ENCODE measurements at places on chromosomes 2 and 18.

- no peak for DNase-seq
Measured at GRCh38 chr18:11572201-11572600, 37.2 kb upstream of the SLC35G4 start.

DNA sequence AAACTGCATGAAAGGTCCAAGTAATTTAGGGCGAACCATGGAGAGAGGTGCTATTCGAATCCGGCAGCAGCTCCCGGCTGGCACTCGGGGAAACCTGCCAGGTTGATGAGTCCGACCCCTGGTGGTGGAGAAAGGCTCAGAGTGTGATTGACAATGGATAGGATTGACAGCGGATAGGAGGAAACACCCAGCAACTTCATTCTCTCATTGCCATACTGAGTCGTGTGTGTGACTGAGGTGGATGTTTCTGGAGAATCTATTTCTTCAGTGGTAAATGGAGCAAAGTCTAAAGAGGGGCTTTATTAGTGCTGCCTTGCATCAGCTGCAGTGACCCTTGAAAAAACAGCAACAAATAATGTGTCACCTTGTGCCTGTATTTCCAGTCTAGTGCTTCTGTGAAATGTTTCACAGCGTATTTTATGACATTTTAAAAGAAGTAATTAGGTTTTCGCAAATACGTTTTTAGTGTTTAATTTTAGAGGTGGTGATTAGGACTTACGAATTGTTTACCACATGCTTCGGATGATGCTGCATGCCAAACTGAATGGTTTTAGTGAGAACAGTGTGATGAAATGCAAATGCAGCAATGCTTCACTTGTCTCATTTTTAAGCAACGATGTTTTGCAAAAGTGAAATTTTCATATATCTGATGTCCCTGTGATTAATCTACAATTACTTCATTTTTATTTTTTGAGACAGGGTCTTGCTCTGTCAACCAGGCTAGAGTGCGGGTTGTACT lies 102.0 kb downstream of the DCDC2C start:
- DNase-seq = no peak

GRCh38 chr2:215105607-215106354 lies 32.6 kb downstream of the ABCA12 start:
- peak; percentile 65 for DNase-seq

- DNase-seq = no peak
Measured at GRCh38 chr2:10566018-10566417, 117.9 kb upstream of the ODC1 start.

- no peak for DNase-seq
Measured at GRCh38 chr2:217069263-217070042, 209.6 kb upstream of the TNP1 start.

- DNase-seq = no peak
Measured at GRCh38 chr2:206084870-206085741, 868 bp downstream of the INO80D start.

- DNase-seq = peak; percentile 59
Measured at GRCh38 chr2:28449488-28450395, 46.1 kb upstream of the PLB1 start.

DNA sequence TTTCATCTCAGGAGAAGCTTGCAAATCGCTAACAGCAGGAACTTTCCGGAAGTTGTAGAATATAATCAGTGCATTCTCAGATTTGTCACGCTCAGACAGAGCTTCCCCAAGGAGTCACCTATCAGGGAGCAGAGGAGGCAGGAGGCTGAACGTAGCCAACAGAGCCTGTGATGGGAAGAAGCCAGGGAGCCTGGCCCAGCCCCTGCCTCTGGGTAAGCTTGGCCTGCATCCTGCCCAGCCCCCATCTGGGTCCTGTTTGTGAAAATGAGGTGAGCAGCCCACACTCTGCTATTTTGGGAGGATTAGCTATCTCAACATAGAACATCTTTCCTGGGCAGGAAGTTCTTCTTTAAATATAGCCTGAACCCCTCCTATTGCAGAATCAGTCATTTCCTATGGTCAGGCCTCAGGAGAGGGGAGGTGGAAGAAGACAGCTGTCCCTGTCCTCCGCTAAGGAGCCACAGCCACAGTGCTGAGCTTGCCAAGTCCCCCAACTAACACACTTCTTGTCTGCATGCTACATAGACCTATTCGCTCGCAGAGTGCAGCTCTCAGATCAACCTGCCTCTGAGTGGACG lies 19.2 kb upstream of the PKDCC start:
- DNase-seq = no peak

DNA sequence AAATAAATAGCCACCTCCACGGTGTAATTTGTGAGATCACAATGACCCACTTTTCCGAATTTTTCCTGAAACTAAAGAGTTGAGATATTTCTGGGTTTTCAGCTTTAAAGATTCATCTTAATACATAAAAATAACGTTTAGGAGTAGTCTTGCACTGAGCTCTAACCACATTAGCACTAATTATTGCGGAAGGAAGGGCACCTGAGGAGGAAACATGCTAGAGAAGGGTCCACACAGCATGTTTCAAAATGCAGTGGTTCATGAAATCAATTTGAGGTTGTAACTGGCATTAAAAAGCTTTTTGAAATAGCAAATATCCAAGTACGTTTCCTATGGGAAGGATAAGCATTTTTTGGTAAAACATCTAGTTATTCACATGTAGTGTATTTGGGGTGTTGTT lies 8.4 kb downstream of the INPP4A start:
- DNase-seq = no peak

GRCh38 chr2:12717191-12718014 lies 667 bp downstream of the TRIB2 start:
- peak; percentile 46 for DNase-seq

- DNase-seq = peak; percentile 72
Measured at GRCh38 chr18:58054041-58054781, 10.2 kb downstream of the NEDD4L start.

Data from PC-9 (cell line).